Activated B cell treated with CpG ODN at 0.5 μM for 24 hours (primary cell): ENCODE measurements at places on chromosomes 12 and 14. TPM values are rescaled to one million over a fixed set of nuclear protein-coding genes. Genes with fewer than 3 reads are reported as not detected.

GALNT8 gene
- total RNA-seq, result 1.4 and 1.5 TPM in 2 replicates

DNA sequence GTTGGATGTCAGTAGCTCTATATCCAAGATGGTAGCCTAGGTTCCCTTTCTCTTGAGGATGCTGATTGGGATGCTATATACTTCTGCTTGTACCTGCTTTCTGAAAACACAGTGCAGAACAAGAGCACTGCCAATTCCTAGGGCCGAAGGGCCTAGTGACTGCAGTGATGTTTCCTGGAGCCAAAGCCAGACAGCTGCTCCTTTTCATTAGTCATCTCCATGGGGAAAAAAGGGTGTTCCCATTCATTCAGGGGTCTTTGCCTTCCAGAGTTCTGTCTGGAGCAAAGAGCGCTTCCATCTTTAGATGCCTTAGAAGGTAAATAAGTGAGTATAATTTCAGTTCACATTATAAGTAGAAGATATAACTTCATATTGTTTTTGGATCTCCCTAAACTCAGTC is 85.5 kb downstream of the PTPRB start:
- no peaks in the 10 kb centered on the region for H3K4me1 ChIP-seq
- no peaks in the 10 kb centered on the region for H3K36me3 ChIP-seq
- H3K27me3 ChIP-seq, result peaks cover 2% of the 10 kb centered on the region
- no peak for DNase-seq

DNA sequence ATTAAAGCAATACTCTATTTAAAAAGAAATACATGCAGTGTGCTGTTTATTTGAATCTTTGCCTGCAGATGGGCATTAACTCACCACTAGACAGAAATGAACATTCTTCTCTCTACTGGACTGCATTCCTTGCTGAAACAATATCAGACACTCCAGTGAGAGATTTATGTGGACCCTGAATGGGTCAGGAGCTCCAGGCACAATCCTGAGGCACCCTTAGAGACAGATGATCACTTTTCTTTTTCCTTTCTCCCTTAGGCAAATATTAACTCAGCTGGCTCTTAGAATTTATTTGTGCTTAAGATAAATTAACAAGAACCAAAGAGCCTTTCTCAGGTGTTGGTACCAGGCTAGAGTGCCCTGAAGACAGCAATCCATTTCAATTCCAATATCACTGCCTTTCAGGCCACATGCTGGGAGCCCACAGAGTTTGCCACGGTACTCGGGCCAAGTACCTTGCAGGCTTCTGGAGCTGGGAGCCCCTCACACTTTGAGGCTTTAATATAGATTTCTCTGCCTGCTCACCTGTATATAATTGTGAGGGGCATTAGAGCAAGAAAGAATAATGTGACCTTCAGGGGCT is 173.0 kb downstream of the EMP1 start:
- peaks cover 5% of the 10 kb centered on the region for H3K4me1 ChIP-seq
- no peak overlapping the region for H3K4me3 ChIP-seq
- DNase-seq, result no peak
- H3K36me3 ChIP-seq, result no peaks in the 10 kb centered on the region
- H3K27me3 ChIP-seq, result no peaks in the 10 kb centered on the region

DNA sequence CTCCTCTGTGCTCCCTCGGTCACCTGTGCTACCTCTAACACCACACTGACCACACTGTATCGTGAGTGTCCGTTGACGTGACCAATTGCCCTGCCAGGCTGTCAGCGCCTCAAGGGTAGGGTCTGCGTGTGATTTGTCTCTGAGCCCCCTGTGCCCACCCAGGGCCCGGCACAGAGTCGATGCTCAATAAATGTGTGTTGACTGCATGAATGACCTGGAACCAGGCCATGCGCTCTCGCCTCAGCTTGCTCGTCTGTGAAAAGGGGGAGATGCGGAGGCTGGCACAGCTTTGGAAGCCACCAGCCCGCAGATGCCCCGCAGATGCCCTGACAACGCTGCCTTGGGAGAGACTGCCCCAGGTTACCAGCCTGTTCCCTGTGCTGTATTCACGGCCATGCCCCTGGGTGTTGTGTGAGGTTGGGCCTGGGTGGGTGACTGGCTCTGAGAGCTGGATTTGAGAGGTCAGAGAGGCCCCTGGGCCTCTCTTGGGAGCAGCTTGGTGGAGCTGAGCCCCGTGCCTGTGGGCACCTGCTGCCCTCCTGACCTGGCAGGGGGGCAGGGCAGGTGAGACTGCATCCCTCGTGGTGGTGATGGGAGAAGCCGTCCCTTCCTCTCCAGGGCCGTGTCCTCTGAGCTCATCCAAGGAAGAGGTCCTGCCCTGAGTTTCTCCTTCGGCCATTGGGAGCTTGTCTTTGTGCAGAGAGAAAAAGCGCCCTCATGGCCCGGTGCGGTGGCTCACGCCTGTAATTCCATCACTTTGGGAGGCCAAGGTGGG is 43.2 kb downstream of the CYP46A1 start:
- H3K4me1 ChIP-seq, result peaks cover 2% of the 10 kb centered on the region
- no peaks in the 10 kb centered on the region for H3K36me3 ChIP-seq
- H3K27ac ChIP-seq, result no peak overlapping the region

DNA sequence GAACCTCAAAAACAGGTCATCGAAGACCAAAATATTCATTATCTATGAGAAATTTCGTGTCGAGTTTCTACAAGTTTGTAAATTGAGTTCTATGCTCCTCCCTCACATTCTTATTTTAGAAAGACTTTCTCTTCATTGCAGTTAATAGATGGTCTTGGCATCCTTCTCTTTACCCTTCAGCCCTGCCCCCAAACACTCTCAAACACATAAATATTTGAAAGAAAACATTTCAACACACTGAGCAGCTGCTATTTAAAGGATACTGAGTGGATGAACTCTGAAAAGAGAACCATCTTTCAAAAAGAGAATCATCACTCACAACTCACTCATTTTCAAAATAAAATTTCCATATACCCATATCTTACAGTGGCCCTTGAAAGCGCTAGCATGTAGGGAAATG is 67.1 kb downstream of the NUAK1 start:
- H3K4me3 ChIP-seq, result no peak overlapping the region
- H3K36me3 ChIP-seq, result no peaks in the 10 kb centered on the region
- H3K27ac ChIP-seq, result no peak overlapping the region
- DNase-seq, result no peak
- H3K27me3 ChIP-seq, result peaks cover 10% of the 10 kb centered on the region

- DNase-seq, result no peak
- H3K27me3 ChIP-seq, result no peaks in the 10 kb centered on the region
- peaks cover 6% of the 10 kb centered on the region for H3K36me3 ChIP-seq
Measured at GRCh38 chr12:103382736-103383346, 112.9 kb downstream of the C12orf42 start.
